GOT3 (cell line): ENCODE measurements at places on chromosomes 5 and 9.

- no peak for DNase-seq
Observed at GRCh38 chr9:5575000-5575399, 53.9 kb upstream of the RIC1 start.

DNA sequence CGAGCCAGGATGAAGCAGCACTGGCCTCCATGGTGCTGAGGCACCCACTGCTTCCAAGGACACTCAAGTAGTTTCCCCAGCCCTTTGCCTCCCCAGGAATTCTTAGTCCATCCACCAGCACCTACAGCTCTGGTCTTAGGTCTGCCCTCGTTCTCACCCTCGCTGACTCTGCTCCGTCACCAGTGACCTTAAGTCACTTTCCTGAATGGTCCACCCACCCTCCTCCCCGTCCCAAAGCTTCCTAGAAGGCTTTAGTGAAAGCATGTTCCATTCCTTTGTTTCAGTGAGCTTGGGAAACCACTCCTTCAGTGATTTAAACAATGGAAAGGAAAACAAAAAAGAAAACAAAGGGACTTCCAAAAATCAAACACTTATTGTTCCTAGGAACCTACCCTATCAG lies 54.6 kb upstream of the MAP3K1 start:
- DNase-seq: no peak

- no peak for DNase-seq
Observed at GRCh38 chr9:126498331-126498730, 115.4 kb upstream of the LMX1B start.

DNA sequence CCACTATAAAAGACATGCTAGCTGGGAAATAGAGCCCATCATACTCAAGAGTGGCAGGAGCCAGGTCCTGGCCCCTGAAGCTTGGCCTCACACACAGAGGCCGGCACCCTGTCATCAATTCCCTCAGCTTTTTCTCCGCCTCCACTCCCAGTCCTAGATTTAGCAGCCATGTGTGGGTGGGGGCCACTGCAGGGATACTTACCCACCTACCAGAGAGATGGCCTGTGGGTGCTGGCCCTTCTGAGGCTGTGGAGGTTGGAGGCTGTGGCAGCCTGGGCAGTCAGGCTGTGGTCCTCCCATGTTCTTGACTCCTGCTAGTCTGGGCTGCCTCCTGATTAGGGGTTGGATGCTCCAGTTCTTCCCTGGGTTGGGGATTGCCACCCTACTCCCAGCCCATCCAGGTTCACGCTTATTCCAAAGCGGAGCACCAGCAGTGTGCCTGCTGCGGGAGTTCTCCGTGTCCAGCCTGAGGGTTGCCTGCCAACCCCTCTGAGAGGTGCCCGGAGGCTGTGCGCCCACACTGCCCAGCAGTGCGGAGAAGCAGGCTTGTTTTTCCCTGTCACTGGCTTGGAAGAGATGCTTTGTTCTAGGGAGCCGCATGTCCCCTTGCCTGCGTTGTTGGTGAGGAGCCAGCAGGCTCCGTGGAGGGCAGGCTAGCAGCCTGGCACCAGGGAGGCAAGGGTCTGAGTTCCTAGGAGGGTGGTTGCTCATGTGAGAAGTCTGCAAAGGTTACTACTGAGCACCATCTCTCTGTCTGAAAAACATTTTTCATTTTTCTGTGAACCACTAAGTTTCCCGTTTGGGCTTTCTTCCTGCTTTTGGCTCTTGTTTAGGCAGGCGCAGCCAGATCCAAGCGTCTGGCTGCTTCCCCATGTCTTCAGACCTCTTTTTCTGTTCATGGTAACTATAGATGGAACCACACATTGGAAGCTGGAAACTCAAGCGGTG lies 7.5 kb downstream of the SLC22A5 start:
- DNase-seq: no peak

- DNase-seq: no peak
Observed at GRCh38 chr5:149550594-149551226, 529 bp downstream of the CSNK1A1 start.

GRCh38 chr9:93223260-93224180 lies 39.6 kb downstream of the WNK2 start:
- DNase-seq: no peak

- DNase-seq: no peak
Observed at GRCh38 chr5:33588654-33589372, 148.0 kb downstream of the TARS1 start.

- no peak for DNase-seq
Observed at GRCh38 chr5:76816110-76816831, 2.6 kb upstream of the F2RL1 start.

DNA sequence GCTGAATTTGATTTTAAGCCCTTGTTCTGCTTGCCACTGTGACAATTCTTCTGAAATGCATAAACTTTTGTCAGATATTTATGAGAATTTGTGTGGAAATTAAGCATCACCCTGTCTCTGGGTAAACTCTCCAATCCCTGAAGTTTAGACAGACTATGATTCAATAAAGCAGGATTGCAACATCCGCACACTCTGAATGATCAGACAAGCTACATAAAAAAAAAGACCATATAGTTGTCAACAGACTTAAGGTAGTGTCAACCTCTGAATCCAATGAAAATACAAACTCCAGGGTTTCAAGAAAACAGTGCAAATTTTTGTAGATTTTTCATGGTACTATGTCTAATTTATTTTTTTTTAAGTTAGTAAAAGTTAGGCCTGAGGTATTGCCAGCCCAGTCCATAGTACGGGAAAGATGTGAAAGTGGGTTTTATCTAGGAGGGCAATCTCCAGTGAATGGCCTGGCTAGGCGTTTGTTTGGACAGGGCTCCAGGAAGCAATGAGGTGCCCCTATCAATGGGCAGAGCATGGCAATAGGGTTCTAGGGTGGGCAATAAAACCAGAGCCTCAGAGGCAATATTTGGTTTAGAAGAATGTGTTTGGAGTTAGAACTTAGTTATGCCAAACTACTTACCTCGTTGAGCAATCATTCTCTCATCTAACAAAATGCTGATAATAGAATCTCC lies 762.6 kb upstream of the SEMA6A start:
- no peak for DNase-seq

DNA sequence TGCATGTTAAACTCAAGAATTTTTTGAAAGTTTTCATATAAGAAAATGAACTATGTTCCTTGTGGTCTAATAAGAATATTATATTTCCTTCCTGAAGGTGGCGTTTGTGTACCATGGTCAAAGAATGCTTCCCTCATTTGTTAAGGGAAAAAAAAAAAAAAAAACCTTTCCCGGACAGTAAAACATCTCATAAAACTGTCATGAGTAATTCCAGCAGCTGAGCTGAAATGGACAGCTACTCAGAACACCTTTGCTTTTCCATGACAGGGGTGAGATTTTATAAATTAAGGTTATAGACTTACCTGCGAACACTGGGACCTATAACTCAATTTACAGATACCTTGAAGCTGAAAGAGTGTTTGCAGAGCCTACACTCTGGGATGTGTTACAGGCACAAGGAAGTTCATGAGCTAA lies 113.2 kb upstream of the RANBP3L start:
- no peak for DNase-seq

DNA sequence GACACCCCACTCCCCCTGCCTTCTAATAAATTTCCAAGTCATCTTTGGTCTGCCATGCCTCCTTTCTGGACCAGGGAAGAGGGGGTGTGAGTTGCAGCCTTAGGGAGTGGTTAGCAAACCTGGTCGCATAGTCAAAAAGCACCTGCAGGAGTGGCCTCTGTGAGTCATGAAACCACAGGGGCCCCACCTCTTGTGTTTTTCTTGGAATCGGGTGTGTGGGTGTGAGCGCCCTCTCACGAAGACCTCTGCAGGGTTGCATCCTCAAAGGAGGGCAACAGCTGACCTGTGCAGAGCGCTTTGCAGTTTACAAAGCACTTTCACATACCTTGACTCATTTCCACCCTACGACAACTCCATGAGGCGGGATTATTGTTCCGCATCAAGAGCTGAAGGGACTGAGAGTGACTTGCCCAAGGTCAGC lies 36.8 kb upstream of the TEX48 start:
- peak; percentile 3 for DNase-seq

DNA sequence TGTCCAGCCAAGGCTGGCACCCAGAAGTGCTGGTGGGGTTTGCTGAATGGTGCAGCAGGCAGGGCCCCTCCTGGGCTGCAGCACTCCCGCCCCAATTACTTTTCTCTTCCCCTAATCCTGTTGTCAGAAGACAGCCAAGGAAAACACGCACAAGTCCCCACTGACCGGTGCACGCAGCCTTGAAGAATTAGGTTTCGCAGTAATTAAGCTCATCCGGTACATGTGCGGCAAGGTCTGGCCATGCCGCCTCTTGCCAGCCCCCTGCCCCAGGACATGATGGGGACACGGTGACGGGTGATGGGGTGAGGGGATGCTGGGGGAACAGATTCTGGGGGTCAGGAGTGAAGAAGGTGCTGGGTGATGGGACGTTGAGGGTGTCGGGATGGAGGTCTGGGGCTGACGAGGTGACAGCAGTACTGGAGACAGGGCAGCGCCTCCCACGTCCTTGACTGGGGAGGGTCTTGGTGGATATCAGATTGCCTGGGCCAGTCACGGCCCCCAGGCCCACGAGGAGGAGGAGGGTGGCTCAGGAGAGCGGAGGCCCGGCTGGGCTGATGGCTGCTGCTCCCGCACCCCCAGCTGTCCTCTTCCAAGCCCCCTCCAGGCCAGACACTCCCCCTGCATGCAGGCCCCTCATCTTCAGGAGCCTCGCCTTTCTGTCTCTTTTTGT lies 34.9 kb downstream of the BARX1 start:
- DNase-seq: no peak

DNA sequence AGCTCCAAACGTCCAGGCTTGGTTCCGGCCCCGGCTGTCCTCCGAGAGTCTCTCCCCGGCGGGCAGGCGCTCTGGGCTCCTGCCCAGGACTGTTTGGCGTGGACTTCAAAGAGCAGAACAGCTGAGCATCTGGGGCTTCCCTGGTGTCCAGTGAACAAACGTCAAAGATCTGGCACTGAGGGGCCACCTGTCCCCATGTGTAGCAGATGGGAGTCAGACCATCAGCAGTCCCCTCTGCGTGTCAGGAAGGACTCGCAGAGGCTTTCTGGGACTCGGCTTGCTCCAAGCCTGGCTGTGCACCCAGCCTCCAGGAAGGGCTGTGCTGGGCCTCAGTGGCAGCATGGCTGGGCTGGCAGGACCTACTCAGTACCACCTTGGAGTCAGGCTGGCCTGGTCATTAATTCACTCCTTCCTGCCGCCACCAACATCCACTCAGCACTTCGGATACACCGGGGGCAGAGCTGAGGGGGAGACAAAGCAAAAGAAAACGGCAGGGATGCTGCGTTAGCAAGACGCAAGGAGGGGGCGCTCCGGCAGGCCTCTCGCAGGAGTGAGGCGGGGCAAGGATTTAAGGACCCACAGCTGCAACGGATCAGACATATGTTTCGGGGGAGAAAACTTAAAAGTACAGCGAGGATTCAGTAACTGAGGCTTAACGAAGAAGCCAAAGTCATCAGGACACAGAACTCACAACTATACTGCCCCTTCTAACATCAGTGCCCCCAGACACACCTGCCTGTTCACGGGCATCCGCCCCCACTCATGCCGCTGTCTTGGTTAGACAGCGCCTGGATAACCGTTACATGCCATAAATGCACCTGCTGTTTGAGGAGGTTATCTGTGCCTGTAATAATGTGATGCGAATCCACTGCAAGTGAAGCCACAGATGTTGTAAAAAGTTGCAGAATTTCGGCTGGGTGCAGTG lies 164.5 kb upstream of the PHYKPL start:
- no peak for DNase-seq

- DNase-seq: no peak
Observed at GRCh38 chr5:111914966-111915636, 158.1 kb upstream of the NREP start.

DNA sequence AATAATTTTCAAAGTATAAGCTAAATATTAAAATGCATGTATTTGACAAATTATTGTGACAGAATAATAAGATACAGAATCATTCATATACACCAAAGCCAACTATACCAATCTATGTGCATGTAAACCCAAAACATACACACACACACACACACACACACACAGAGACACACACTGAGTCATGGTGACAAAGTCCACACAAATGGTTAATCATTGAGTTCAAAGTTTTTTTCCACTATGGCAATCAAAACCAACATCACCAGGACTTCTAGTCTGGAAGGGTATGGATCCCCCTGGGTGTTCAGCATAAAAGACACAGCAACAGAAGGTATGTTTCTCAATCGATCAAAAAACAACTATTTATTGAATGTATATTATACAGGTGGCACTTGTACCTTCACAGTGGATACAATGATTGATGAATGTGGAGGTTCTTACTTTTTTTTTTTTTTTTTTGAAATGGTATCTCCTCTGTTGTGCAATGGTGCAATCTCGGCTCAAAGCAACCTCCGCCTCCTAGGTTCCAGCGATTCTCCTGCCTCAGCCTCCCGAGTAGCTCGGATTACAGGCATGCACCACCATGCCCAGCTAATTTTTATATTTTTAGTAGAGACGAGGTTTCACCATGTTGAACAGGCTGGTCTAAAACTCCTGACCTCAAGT lies 137.0 kb downstream of the PDE4D start:
- no peak for DNase-seq

GRCh38 chr5:160259341-160259740 lies 30.0 kb downstream of the FABP6 start:
- DNase-seq: no peak

DNA sequence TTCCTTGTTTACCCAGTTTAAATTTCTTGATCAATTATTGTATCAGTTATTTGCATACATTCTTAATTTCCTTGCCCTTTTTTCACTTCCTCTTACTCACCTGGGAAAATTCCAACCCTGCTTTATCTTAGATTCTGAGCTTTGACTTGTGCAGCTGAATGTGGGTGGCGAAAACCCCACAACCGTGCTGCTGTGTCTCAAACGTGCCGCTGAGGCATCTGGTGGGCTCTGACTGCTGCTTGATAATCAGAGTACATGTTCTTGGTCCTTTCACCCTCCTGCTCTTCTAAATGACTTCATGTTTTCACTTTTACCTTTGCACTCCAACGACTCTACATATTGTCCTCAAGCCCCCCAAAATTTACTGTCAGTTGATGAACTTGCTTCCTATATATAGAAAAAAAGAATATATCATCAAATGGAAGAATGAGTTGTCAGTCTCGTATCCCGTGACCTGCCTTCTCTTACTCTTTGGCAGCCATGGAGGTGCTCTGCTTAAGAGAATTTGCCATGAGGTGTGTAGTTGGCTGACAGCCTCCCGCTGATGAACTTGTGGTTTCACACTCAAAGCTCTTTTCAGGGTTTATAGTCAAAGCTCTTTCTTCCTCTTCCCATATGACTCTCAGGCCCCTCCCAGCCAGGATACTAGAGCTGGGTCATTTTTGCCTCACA lies 14.0 kb upstream of the JAK2 start:
- no peak for DNase-seq

- DNase-seq: no peak
Observed at GRCh38 chr5:81896764-81897163, 75.1 kb upstream of the ATG10 start.

GRCh38 chr9:33300546-33300945 lies 10.2 kb downstream of the NFX1 start:
- DNase-seq: no peak
